ENCODE measurements at places on chromosomes 1 and 21.

GRCh38 chr1:25973610-25974321, 24.1 kb downstream of the PAFAH2 start:
- DNase-seq: no peak

- DNase-seq: no peak
These were observed 3.1 kb downstream of the DNM3 start for GRCh38 chr1:171844381-171844780.

- no peak for DNase-seq
These were observed 19.2 kb downstream of the SLC19A2 start for GRCh38 chr1:169466259-169467230.

DNA sequence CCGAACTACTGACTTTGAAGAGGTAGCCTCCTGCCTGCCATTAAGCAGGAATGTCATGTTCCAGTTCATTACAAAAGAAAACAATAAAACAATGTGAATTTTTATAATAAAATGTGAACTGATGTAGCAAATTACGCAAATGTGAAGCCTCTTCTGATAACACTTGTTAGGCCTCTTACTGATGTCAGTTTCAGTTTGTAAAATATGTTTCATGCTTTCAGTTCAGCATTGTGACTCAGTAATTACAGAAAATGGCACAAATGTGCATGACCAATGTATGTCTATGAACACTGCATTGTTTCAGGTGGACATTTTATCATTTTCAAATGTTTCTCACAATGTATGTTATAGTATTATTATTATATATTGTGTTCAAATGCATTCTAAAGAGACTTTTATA, 159.8 kb upstream of the SGIP1 start:
- no peak for DNase-seq

DNA sequence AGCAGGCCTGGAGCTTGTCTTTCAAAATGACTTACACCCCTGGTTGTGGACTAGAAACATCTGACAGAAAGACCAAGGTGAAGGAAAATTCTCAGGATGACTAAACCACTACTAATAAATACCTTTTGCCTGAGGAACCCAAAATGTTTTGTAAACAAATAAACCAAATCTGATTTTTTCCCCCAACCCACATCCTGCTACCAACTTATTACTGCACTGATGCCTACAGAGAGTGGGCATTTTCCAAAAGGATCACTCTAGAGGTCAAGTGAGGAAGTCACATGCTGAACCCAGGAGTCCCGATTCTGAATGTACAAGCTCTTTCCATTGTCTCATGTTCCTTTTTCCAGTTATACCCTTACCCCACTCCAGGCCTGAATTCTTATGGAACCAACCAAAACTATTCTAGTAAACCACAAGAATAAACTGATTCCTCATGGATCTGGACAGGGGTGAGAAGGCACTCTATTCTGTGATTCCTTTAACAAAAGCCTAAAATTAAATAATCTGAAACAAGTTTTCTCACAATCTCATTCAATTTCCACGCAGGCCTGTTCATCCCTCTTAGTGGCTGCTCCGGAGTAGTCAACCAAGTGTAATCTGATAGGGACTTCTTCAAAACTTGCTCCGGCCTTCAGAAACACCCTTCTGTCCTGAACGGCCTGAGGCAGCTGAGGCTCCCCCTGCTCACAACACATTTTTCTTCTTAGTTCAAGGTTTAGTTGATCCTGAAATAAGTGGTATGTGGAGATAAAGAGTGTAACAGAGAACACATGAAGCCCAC, 1.4 kb downstream of the PI4KB start:
- no peak for DNase-seq

All from stimulated activated CD8-positive, alpha-beta memory T cell treated with anti-CD3 and anti-CD28 coated beads, Interleukin-2, amount 100 ng/mL, for 48 hours (primary cell).